ENCODE measurements at places on chromosomes 2 and 18.

- DNase-seq: peak; percentile 24
Observed at GRCh38 chr18:49178321-49178720, 227.6 kb upstream of the SMAD7 start.

DNA sequence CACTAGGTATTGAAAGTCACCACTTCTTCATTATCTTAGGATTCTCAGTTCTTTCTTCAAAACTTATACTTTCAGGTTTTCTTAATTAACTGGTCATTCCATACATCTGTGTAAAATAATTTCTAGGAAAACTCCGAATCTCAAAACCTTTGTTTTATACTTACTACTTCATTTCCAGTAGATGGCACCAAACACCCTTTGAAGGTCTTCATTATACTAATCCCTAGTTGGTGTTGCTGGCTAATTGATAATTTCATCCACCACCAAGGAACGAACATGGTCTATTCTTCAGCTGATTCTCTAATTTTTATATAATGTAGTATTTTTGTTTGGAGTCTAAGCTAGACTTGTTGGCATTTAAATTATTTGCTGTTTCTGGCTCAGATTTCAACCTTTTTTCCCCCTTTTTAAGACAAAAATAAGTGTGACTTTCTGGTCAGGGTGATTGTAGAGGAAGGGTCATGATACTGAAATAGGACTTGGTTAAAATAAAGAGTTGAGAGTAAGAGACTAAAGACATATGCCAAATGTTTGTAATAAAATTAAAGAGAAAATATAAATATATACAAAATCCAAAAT is 2.8 kb upstream of the MXD1 start:
- peak; percentile 86 for DNase-seq

DNA sequence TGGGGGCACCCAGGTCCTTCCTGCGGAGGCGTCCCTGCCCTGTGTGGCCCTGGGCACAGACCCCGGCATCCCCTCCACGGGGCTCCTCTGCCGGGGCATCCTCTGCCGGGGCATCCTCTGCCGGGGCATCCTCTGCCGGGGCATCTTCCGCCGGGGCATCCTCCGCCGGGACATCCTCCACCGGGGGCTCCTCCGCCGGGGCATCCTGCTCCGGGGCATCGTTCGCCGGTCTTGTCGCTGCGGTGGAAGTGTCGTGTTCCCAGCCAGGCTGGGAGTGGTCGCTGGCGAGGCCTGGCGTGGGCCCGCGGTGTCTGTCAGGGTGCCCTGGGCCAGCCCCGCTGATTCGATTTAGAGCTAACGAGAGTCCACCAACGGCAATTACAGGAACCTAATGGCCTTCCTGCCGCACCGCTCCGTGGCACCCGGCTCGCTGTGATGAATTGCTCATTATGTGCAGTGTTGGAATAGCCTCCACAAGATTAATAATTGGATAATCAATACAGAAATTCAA is 115.1 kb downstream of the NFATC1 start:
- DNase-seq: no peak

DNA sequence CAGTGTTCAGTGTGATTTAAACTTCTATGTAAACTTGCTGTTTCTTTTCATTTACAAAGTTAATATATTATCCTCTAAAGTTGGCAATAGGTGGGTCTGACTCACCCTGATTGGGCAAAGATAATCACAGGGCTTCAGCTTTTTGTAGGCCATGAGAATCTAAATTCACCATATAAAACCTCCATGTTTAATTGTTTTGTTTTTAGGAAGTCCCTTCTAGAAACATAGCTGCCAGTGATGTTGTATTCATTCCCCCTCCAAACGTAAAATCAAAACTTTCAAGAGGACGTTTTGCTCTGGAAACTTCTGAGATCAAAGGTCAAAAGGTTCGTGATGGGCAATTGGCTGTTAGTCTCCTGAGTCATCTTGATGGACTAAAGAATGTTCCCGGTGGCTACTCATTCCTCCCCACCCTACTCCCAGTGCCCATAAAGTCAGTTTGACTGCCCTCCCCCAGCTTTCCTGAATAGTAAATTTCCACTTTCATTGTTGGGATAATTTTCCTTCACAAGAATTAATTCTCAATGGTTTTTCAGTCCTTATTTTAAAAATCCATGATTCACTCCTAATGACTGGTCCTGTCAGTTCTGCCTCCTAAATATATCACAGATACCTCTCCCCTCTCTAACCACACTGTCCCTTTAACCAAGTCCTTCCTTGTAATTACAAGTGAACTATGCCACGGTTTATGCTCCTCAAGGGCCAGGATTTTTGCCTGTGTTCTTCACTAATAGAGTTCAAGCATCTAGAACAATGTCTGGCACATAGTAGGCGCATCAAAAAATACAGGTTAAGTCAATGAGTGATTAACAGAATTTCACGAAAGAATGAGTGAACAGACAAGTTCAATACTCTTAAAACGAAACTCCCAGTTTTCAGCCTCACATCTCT is 164.4 kb upstream of the VRK2 start:
- peak; percentile 15 for DNase-seq

- DNase-seq: no peak
Observed at GRCh38 chr2:215658635-215659305, 222.9 kb upstream of the FN1 start.

DNA sequence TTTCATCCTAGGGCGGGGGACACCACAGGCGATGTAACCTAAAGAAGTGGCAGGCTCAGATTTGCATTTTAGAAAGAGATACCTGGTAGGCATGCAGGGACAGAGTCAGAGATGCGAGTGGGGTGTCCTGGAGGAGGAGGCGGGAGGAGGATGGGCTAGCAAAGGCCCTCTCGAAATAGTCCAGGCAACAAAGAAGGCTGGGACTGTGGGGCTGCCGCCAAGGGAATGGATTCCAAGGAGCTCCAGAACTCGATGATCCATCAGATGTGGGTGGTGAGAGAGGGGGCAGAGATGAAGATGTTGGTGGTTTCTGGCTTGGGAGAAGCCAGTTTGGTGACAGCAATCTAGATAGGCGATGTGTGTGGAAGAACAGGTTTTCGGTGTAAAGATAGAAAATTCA is 12.5 kb upstream of the INPP5D start:
- DNase-seq: no peak

DNA sequence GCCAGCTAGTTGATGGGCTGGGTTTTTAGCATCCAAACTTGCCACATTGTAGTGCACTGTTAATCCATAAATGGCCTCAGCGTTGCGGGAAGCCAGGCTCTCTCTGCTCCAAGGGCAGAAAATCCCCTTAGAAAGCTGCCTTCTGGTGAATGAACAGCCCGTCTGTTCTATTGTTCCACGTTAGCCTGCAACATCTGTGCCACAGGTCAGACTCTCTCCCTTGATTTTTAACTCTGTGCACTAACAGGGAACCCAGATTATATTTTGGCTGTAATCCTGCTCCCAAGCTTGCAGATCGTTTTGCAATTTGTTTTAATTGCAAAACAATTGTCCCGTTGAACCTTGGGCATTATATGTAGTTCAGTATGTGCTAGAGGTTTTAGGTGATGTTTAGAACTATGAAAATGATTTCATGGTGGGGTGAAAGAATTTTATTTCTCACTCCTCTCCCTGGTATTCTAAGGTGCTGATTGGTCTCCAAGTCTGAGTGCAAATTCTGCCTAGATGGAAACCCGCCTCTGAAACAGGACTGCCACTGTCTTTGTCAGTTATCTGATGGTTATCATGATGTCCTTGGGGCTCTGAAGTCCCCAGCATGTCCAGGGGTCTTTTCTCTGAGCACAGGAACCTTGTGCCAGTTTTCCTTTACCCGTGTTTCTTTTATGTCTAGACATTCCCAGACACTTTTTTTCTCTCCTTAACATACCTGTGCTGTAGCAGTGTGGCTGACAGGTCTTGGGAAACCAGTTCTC is 106.6 kb downstream of the MAP4K4 start:
- DNase-seq: peak; percentile 43

- DNase-seq: no peak
Observed at GRCh38 chr2:233353101-233353768, 1.1 kb upstream of the DGKD start.

DNA sequence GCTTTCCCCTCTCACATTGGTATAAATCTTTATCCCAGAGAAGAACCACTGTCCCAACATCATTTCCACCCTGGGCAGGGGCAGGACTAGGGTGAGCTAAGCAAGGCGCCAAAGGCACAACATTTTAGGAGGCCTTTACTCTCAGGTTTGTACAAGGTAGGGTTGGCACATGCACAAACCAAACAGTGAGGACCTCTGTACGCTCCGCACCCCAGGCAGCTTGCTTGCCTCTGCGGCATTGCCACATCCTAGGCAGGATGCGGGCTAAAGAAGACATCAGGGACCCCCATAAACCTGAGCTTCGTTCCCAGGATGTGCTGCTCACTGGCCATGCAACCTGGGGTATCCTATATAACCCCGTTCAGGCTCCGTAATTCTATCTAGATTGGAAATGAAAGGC is 128.1 kb upstream of the DAPL1 start:
- no peak for DNase-seq

- DNase-seq: peak; percentile 60
Observed at GRCh38 chr2:230068651-230069055, at the start of gene SLC16A14. TSS of gene SLC16A14 (minus strand) at chr2:230068924. CDS start at chr2:230059352, 9,572 bp downstream.

DNA sequence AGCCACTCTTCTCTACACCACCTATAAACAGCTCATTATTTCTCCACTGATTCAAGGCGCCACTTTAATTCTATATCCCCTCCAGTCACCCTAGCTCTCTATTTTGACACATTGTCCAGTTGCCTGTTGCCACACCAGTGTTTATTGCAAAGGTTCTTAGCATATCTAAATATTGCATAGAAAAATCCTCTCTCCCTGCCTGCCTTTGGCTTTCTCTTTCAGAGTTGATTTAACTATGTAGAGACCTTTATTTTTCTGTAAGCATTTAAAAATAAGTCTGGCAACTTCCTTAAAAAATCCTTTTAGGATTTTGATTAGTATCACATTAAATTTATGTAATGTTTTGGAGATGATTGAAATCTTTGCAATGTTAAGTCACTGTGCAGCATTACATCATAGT is 47.9 kb upstream of the B3GNT7 start:
- DNase-seq: peak; percentile 12

- no peak for DNase-seq
Observed at GRCh38 chr2:177585234-177585863, 192.8 kb downstream of the AGPS start.

DNA sequence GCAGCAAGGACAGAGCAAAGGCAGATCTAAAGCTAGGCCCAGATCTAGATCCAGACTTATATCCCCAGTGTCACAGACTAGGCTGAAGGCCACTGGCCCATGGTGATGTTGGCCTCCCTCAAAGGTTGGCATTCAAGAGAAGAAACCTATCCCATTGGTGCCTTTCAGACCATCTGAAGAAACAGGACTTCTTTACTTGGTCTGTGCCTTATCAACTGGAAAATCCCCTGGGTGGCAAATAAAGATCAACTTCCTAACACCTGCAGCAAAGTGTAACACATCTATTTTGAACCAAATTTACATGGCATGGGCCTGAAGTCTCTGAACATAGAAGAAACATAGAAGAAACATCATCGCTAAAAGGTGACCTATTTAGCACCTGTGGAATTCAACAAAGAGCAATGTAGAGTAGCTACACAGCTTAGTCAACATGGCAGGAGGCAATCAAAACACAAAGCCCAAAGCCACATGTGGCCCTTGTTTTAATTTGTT is 35.8 kb downstream of the METTL4 start:
- no peak for DNase-seq

- DNase-seq: no peak
Observed at GRCh38 chr2:164824872-164825271, 16.8 kb downstream of the COBLL1 start.

DNA sequence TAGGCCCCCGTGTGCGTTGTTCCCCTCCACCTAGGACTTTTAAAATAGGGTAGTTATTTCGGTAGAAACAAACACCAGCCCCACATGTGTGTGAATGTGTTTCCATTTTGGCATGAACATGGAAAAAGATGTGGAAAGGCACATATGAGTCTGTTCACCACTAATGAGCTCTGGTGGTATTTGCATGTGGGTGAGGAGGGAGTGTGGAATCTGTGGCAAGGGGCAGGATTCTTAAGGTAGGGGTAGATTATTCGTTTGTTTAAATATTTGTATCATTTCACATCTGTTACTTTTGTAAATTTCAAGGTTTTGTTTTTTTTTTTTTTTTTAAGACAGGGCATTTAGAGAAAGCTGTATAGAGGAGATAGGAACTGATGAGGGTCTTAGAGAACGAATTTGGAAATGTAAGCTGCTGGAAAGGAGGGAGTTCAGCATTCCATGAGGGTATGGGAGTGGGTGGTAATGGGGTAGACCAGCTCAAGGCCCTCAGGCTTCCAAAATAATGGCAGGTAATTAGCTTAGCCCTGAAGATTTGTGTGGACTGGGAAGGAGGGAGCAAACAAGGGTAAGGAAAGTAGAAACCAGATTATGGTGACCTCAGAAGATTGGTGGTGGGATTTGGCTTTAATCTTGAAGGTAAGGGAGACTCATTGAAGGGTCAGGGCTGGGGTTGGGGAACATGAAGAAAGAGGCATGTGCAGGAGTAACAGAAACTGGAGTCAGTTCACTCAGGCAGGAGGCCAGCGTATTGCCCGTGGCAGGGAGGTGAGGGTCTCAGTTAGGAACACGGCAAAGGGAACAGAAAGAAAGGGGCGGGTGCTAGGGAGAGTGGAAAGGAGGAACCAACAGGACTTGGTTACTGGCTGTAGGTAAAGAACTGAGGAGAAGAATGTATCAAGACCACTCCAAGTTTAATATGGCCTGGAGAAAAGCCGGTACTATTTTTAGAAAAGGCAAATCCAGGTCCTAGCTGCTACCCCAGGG is 123.6 kb downstream of the PLB1 start:
- DNase-seq: no peak

- no peak for DNase-seq
Observed at GRCh38 chr2:201018636-201019035, 52.8 kb downstream of the HYCC2 start.

- DNase-seq: peak; percentile 48
Observed at GRCh38 chr2:210428393-210429179, 48.0 kb downstream of the LANCL1 start.

DNA sequence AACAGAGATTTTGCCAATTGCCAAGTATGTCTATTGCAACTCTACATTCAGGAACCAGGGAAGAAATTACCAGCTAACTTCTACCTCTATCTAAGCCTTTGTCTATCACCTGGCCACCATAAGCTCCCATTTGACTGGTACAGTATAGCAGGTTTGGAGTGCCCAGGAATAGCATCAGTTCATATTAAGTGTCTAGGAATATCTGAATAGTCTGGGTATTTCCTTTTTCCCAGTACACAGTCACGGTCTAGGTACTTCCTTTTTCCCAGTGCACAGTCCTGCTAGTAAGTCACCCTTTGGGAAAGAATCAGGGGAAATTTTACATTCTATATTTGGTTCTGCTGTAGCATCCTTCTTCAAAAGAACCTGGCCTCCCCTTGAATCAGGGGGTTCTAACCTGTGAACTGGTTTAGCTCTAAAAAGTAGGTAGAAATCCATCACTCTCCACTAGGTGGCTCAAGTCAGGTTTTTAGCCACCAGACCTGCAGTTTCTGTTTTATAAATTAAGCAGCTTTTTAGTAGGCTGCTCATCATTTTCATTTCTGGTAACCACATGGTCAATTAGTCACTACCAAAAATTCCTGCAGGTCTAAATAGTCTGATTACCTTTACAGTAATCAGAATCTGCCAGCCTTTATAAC is 49.3 kb upstream of the DNAJC10 start:
- DNase-seq: peak; percentile 46

Measured in adipocyte (in vitro differentiated cells).